ENCODE measurements at places on chromosomes 13 and 19. TPM values are rescaled to one million over a fixed set of nuclear protein-coding genes. Genes with fewer than 3 reads are reported as not detected.

DNA sequence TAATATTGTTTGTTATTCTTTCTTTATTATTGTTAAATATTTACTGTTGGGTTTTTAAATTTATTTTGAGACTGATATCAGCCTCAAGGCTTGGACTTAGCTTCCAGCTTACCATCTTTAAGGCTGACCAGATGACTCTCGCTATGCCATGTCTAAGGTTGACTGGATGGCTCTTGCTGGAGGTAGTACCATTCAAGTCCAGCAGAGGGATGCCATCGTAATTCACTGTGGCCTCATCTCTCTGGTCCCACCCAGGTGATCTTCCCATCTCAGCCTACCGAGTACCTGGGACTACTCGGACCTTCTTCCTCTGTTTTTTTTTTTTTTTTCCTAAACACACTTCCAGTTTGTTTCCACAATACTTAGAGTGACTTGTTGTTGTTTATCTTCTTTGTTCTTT, 41.7 kb upstream of the ZNF91 start:
- DNase-seq = peak; percentile 39

DNA sequence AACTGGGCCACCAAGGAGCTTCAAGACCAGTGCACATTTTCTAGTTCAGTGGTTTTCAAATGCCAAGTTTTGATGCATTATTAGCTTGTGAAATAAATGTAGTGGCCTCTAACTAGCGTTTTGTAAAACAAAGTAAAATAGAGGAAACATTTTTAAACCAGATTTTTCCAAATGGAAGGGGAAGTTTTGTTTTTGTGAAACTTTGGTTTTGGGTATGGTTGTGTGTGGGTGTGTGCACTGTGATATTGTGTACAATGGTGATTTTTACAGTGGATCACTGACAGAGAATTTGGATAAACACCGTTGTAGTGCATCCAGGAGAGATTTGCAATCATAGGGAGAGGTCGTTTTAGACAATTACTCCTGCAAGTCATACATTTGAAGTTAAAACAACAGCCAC, 108.9 kb downstream of the SLC7A1 start:
- no peak for DNase-seq

LEUTX gene
- total RNA-seq = not detected

DNA sequence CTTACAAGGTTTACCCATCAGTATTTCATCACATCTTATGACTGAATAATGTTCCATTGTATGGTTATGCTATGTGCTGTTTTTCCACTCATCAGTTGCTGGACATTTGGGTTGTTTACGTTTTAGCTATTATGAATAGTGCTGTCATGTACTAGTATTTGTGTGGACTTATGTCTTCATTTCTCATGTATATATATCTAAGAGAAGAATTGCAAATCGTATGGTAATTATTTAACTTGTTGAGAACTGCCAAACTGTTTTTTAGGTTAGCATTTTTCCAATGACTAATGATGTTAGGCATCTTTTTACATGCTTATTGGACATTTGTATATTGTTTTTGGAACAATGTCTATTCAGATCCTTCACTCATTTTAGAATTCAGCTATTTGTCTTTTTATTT, 368.3 kb downstream of the LMO7 start:
- no peak for DNase-seq

GRCh38 chr13:48682436-48682835, 28.7 kb downstream of the CYSLTR2 start:
- DNase-seq = no peak

GRCh38 chr19:5225486-5226345, 114.9 kb downstream of the PTPRS start:
- peak; percentile 33 for DNase-seq

CDC34 gene
- total RNA-seq = 58.0 TPM

- peak; percentile 84 for DNase-seq
Measured at GRCh38 chr19:55173714-55174409, 6.2 kb downstream of the SYT5 start.

DNA sequence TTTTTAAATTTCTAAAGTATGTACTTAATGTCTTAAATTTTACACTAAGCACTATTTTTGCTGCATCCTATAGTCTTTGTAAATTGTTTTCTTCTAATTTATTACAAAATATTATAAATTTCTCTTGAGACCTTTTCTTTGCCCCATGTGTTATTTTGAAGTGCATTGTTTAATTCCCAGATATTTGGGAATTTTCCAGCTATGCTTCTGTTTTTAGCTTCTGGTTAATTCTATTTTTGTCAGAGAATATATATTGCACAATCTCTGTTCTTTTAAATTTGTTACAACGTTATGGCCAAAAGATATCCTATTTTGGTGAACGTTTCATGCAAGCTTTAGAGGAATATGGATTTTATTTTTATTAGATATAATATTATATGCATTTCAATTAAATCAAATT, 917.4 kb upstream of the MIR17HG start:
- DNase-seq = no peak

SLAIN1 gene
- total RNA-seq = 16.4 TPM

GRCh38 chr13:27643334-27644132, 21.8 kb downstream of the POLR1D start:
- no peak for DNase-seq

GRCh38 chr13:44489751-44490150, 86.4 kb downstream of the TSC22D1 start:
- no peak for DNase-seq

GRCh38 chr13:30982506-30982905, 50.0 kb downstream of the TEX26 start:
- DNase-seq = no peak

ZIM2 gene
- not detected for total RNA-seq

IFNL3 gene
- not detected for total RNA-seq

FTL gene
- 467 TPM for total RNA-seq

PRKCG gene
- total RNA-seq = not detected

GRCh38 chr19:12333162-12334159, at the start of gene ZNF563:
ZNF563 (minus strand) TSS chr19:12333633; CDS start chr19:12333482, 151 bp downstream.
- peak; percentile 99 for DNase-seq

RNF225 gene
- total RNA-seq = 0.77 TPM

DNA sequence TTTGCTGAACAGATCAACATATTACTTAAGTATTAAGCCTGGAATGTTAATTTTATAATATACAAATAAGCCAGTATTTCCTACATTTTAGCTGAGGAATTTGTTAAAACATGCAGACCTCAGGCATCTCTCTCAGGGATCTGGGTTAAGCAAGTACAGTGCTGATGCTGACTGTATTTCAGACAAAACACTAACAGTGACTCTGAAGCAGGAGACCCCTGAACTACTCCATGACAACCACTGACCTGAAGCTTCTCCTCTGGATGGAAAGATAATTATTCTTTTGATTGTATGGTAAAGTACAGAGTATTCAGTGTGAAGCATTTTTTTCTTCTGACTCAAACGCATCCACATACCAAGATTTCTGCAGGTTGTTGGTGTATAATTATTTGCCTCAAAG, 680.8 kb downstream of the LIG4 start:
- no peak for DNase-seq

GRCh38 chr13:106472621-106473020, 62.8 kb downstream of the EFNB2 start:
- no peak for DNase-seq

DNA sequence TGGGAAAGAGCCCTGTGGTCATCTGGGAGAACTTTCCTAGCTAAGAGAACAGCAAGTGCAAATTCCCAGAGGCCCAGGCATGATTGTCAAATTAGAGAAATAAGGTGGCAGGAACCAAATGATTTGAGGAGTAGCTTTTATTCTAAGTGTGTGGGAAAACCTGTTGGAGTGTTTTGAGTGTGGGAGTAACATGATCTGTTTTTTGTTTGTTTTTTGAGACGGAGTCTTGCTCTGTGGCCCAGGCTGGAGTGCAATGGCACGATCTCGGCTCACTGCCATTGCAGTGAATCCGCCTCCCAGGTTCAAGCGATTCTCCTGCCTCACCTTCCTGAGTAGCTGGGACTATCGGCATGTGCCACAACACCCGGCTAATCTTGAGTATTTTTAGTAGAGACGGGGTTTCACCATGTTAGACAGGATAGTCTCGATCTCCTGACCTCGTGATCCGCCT, 2.4 kb downstream of the SAE1 start:
- no peak for DNase-seq

DNA sequence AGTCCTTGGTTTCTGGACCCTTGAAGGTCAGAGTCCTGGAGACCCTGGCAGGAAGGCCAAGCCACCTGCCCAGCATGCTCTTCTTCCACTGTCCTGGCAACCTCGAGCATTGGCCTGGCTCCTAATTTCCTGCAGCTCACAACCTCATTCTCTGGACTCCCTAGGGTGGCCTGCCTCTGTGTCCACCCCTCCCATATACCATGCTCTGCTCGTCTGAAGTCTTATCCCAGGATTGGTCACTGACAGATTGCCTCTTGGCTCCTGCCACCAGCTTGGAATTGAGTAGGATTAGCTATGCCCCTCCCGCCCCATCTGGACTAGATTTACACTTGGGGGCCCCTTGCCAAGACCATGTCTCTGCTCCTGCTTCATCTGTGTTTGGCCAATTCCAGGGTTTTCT, 17.1 kb upstream of the WASF3 start:
- DNase-seq = no peak

DNA sequence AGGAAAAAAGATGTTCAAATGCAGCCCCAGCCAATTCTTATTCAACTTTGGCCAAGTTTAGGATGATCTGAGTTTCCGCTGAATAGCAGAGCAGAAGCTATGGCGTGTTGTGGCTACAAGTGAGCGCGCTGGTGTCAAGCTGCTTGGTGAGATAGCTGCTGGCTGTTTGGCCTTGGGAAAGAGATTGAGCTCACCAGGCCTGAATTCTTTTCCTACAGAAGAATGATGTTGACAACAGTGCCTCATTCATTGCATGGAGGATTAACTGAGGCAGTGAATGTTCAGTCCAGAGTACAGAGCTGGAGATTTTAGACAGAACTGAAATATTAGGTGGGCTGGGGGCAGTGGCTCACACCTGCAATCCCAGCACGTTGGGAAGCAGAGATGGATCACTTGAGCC, 31.5 kb upstream of the MAP3K10 start:
- no peak for DNase-seq

DNA sequence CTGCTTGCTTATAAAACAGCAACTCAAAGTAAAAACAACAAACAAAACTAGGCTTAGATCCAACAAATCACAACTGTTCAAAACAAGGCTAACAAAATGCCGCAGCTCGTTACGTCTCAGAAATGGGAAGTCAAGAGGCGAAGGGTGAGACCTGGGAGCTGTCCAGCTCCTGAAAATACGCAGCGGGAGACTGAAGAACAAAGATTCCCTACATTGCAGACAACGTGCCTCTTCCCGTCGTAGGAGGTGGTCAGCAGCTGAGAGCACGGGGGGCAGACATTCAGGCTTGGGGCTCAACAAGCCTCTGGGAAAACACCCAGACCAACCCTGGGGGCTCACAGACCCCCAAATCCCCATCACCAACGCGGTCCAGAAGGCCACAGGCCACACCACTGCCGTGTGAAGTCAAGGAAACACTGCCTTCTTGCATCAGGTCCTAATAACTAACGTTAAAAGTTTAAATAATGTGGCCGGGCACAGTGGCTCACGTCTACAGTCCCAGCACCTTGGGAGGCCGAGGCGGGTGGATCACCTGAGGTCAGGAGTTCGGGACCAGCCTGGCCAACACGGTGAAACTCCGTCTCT, 13.5 kb downstream of the PLPP2 start:
- no peak for DNase-seq

DNA sequence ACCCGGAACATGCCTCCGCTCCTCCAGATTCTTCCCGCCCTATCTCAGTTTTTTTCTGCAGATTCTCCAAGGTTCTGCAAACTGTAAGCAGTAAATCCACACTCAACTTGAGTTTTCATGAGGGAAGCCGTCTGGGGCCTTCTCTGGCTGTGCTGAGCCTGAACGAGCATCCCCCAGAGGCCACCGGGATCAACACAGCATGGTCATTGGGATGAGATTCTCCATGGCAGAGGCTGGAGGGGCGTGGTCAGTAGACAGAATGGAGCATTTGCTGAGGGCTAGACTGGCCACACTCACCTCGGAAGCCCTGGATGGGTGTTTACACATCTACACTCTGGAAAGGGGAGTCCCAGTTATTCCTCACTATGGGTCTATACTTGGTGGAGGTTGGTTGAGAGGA, 2.3 kb upstream of the LILRA4 start:
- no peak for DNase-seq

PLK5 gene
- 0.17 TPM for total RNA-seq

KIR2DL4 gene
- total RNA-seq = not detected

DNA sequence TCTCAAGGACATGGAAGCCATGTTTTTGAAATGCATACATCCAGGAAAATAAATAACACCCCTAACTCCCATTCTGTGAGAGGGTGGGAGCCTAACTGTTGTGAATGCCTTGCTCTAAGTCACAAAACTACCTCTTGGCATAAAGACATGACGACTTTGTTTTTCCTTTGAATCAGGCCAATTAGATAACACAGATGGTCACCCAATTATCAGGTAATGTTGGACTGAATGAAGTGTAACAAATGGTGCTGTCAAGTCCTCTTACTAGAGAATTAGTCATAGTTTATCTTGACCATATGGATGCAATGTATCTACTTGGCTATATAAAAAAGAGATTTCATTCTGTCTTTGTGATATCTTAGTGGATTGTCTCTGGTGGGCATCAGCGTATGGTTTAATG, 553.6 kb upstream of the ATXN8OS start:
- DNase-seq = no peak

CCDC97 gene
- 36.6 TPM for total RNA-seq

TDRD12 gene
- not detected for total RNA-seq

DNA sequence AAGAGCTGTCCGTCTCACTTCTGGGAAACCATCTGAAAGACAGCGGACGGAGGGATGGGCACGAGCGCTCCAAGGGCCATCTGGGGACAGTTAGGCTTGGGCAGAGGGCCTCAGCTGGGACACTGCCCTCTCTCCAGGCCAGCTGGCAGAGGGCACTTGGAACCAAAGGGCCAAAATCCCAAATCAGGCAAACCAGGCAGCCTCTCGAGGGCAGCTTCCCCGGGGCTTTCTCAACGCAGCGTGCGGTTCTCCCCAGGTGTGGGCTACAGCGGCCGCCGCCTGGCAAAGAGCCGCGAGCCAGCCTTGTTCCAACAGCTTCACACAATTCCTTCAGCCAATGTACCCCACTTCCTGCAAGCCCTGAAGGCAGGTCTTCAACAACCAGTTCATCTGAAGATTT, 5.0 kb downstream of the MLLT1 start:
- DNase-seq = no peak

- peak; percentile 66 for DNase-seq
Measured at GRCh38 chr13:78978381-78978998, 319.5 kb upstream of the OBI1 start.

GNA15 gene
- total RNA-seq = not detected

- no peak for DNase-seq
Measured at GRCh38 chr19:51018745-51019543, 565 bp downstream of the KLK10 start.

GRCh38 chr13:74090869-74091605, 43.2 kb downstream of the KLF12 start:
- DNase-seq = no peak

ZNF728 gene
- total RNA-seq = not detected

All from OCI-LY7 (cell line).